Activated naive CD8-positive, alpha-beta T cell treated with anti-CD3 and anti-CD28 coated beads, Interleukin-2, amount 10 ng/mL, durations not matched to agents 7 days and 5 days (primary cell): ENCODE measurements at places on chromosomes 3 and 15. TPM values are rescaled to one million over a fixed set of nuclear protein-coding genes. Genes with fewer than 3 reads are reported as not detected.

DNA sequence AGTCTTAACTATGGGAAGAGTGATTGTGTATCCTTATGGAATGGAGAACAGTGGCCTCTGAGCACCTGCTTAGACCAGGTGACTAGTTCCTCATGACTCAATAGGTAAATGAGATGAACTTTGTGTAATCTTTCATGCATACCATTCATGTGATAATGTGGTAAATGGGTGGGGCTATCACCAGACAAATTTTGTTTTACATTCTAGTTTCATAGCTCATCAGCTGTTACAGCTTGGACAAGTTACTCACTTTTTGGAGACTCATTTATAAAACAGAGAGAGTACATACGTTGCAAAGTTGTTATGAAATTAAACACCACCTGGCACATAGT, 103.7 kb upstream of the TGFBR2 start:
- no peak for DNase-seq

TRPM1 gene
- not detected for total RNA-seq

DNA sequence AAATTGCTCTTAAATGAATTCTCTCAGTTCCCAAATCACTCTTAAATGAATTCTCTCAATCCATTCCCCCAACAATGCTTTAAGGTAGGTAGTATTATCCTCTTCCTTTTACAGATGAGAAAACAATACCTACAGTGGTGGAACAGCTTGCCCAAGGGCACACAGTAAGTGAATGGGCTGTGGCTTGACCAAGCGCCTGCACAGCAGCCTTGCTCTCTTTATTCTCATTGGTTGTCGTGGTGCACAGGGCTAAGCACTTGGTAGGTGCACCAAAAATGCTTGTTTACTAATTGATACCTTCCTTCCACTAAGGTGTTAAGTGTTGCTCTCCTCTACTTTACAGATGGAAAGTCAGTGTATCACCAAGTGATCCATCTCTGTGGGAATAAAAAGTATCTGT, 43.3 kb downstream of the FAM43A start:
- no peak for DNase-seq

KIF7 gene
- 0.14 TPM for total RNA-seq

GP5 gene
- total RNA-seq: 2.2 TPM

ZNF445 gene
- total RNA-seq: 27.2 TPM

GRCh38 chr3:11610044-11610671, 33.6 kb downstream of the VGLL4 start:
- no peak for DNase-seq

- DNase-seq: no peak
Measured at GRCh38 chr15:78200276-78200930, 34.0 kb downstream of the ACSBG1 start.

DNA sequence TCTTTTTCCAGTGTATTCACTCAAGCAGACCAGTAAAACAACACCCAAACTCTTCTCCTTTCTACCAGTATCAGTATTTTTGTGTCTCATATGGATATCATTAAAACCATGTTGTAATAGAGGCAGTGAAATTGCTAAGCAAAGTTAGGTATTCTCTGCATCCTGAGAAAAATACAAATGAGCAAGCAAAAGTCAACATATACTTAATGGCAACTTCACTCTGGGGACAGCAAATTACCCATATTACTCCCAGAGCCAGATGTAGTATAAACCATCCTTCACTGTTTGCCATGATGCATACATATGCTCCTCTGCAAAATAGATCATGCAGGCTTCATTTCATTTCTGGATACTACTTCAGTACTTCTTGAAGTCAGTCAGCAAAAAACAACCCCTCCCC, 22.1 kb downstream of the UBA5 start:
- DNase-seq: no peak

LRRC28 gene
- total RNA-seq: 20.3 TPM

FGF12 gene
- not detected for total RNA-seq

- DNase-seq: no peak
Measured at GRCh38 chr3:14042680-14043079, 82.0 kb downstream of the CHCHD4 start.

CHST13 gene
- total RNA-seq: not detected

KLHL40 gene
- not detected for total RNA-seq

DNA sequence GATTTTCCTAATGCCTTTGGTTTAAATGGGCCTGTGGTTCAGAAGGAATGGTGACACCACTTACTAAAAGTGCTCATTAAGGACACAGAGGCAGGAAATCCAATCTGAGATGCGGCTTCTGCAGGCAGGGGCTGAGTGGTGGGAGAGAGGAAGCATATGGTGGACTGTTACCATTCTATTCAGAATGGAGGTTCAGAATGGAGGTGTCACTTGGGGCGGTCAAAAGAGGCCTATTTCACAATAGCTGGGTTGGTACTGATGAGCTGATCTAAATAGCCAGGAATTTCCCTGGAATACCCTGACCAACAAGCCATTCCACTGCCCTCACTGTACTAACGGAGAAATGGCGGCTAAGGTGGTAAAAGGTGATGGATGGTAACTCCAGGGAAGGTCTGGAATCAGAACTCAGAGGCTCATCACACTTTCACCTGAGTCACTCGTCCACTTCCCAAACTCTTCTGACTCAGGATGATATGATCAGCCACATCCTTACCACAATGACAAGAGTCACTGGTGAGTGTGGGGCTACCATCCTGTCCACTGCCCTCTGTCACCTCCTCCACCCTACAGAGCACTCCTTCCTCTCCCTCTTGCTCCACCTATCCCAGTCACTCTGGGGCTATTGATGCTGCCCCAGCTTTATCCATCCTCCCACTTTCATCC, 15.7 kb downstream of the RFT1 start:
- DNase-seq: no peak

DNA sequence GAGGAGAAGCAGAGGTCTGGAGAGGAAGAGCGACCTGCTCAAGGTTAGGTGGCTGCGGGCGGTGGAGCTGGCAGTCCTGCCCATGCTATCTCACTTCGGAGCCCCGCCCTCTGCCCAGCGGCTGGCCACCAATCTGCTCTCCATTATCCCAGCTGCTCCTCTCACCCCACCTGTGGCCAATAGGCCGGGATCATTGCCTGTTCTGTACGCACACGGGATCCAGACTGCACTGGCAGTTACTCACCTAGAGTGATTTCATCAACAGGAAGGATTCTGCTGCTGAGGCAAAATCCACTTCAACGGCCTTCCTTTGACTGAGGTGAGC, 100.6 kb downstream of the TLE3 start:
- no peak for DNase-seq

DNA sequence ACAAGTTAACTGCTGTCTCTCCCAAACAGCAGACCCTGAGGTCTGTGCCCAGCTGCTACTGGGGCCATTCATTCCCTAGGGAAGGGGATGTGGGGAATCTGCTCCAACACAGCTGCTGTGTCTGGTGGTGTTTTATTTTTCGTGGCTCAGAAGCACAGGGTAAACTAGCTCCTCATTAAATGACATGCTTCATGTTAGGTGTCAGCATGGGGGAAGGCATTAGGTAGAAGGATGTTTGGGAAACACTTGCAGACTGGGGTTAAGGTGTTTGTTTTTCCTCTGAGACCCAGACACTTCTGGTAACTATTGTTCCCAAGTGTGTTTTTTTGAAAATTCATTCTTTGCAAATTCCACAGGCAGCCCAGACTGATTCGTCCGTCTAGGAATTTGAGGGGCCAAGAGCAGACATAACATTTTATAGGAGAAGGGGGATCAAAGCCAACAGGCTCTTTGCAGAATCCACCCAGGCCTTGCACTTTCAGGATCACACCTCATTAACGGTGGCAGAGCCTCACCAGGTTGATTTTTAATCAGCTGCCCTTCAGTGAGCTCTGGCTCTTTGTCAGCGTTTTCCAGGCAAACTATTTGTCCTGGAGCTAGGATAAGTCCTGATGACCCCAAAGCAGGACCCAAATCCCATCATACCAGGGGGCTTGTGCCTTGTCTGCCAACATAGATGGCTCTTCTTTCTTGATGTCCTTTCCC, 65.4 kb upstream of the ITGA11 start:
- DNase-seq: no peak

GRCh38 chr3:121574449-121574848, 6.7 kb downstream of the ARGFX start:
- no peak for DNase-seq

GRCh38 chr3:129628169-129628522, 21.7 kb upstream of the PLXND1 start:
- no peak for DNase-seq

SKOR1 gene
- total RNA-seq: 0.89 TPM
